Daoy (cell line): ENCODE measurements at places on chromosomes 1 and 21.

DNA sequence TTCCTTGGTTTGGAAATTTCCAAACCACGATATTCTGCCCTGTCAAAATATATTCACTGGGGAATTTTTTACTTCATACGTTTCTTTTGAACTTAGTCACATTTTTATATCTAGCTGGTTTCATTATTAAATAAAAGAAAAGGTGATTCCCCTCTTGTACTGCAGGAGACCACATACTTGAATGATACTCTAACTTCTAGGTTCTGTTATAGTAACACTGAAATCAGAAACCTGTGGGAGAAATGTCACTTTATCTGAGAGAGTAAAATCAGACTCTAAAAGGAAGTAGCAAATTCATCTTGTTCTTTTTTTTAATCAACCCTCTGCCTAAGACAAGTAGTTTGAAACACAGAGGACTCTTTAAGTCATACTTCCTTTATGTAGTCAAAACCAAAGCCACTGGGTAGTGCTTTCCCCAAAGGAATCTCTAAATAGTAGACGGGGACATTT is 34.4 kb downstream of the MRPL39 start:
- DNase-seq = peak; percentile 29

GRCh38 chr1:207309745-207310273 is 11.7 kb upstream of the CD55 start:
- DNase-seq = peak; percentile 90

DNA sequence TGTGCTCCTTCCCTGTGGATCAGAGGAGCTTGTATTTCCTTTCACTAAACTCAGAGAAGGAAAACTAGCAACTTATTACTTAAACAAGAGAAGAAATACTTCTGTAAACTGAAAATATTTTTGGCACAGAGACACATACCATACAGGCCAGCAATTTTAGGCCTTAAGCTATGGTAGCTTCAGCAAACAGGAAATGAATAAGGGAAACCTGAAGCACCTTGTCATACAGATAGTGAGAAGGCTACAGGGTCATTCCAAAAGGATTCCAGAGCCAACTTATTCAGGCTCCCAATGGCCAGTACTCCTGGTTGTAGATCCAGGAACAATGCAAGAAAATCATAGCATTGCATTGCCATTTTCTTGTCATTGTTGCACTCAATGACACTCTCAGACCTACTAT is 9.1 kb upstream of the KYAT3 start:
- DNase-seq = no peak

DNA sequence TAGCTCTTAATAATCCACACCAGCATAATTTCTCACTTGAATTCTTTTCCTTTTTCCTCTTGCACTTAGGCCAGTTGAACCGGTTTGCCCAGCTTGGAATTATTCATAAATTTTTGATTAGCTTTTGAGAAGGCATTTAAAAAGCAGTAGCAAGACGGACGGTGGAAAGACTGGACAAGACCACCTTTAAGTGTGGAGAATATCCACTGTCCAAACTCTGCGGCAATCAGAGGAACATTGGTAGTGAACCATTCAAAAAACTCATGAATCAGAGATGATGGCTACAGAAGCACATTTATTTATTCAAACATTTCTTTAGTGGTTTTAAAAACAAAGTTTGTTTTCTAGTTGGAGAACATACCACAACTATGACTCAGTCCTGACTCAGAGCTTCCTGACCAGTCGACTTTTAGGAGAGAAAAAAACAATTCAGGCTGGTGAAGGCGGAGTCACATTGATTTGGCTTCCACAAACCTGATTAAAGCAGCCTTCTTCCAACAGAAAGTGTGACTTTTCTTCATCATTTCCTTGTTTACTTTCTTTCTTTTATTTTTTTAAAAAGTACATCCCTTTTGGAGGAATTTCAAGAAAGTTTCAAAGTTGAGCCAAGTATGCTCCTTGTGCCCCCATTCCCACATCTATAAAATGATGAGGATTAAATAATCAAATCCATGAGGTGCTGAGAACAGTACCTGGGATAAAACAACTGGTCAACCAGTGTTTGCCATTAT is 128.8 kb downstream of the ADSS2 start:
- peak; percentile 91 for DNase-seq

DNA sequence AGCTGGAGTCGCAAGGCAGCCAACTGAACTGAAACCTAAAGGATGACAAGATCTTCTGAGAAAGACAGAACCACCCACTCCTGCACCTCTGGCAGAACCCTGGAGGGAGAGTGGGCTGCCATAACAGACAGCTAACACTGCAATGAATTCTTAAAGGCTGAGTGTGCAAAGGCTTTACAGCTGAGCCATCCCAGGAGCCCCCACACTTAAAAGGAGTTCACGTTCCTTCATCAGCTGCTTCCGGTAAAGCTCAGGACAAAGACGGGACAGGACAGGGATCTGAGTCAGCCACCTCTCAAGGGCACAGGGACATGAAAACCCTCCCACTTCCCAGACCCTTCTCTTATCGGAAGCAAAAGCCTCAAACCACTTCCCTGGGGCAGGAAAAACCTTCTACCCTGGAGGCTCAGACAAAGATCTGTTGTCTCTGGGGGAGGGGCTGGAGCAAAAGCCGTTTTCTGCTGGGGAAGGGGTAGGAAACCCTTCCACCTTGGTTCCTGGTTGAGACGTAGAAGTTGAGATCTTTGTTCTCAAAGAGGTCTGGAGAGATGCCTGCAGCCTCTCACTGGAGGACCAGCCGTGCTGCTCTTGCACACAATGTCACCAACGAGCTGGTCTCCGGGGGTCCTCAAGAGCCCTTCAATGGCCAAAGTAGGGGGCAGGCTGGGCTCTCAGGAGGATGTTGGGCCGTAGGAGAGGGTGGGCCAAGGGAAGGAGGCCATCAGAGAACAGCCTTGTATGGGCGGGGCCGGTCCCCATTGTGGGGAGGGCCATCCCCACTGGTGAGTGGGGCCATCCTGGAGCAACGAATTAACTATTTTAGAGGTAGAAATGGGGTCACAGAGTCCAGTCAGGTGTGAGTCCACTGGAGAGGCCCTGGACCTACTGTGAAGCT is 452.4 kb downstream of the PTPRU start:
- peak; percentile 88 for DNase-seq

DNA sequence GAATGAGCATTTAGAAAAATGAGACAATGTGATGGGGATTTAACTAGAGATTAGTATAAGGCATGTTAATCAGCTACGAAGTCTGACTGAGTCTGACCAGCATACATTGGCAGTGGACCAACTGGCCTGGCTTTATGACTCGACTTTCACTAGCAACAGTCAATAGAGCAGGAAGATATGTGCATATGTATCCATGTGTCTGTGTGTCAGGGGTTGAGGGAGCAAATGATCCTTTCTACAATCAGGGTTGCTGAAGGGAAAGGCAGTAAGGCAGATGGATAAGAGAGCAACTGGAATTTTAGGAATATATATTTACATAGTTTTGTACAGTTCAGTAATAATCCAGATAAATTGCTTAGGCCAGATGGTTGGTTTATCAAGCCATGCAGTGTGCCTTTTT is 645.6 kb downstream of the PLA2G4A start:
- DNase-seq = peak; percentile 36

GRCh38 chr1:153774780-153775457 is at the start of gene SLC27A3:
TSS of gene SLC27A3 (plus strand) at chr1:153775407. CDS start at chr1:153775498, 91 bp downstream.
- peak; percentile 66 for DNase-seq

DNA sequence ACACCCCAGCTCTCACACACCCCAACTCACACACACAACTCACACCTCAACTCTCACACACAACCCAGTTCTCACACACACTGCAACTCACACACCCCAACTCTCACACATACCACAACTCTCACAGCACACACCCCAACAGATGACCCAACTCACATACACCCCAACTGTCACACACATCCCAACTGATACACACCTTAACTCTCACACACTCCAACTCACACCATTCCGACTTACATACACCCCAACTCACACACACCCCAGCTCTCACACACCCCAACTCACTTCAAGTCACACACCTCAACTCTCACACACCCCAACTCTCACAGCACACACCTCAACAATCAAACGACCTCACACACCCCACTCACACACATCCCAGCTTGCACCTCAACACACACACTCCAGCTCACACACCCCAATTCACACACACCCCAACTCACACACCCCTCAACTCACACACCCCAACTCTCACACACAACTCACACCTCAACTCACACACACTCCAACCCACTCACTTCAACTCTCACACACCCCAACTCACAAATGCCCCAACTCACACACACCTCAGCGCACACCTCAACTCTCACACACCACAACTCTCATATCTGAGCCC is 66.3 kb downstream of the SETD4 start:
- no peak for DNase-seq

DNA sequence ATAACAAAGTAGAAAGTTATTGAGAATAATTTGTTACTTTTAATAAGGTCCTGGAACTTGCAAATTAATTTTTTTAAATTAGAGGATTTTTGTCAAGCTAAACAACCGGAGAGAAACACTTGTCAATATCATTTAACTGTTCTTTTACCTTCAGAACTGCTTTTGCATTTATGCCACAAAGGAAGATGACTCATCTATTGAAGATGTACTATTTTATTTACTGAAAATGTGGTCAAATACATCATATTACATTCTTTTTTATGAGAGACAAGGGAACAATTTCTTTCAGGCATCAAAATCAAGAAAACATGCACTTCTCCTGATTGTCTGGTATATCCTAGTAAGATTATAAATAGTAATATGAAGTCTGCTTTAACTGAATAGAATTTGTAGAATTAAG is 558.2 kb upstream of the PRMT6 start:
- no peak for DNase-seq

- DNase-seq = no peak
Measured at GRCh38 chr1:2845869-2846268, 44.4 kb upstream of the TTC34 start.

DNA sequence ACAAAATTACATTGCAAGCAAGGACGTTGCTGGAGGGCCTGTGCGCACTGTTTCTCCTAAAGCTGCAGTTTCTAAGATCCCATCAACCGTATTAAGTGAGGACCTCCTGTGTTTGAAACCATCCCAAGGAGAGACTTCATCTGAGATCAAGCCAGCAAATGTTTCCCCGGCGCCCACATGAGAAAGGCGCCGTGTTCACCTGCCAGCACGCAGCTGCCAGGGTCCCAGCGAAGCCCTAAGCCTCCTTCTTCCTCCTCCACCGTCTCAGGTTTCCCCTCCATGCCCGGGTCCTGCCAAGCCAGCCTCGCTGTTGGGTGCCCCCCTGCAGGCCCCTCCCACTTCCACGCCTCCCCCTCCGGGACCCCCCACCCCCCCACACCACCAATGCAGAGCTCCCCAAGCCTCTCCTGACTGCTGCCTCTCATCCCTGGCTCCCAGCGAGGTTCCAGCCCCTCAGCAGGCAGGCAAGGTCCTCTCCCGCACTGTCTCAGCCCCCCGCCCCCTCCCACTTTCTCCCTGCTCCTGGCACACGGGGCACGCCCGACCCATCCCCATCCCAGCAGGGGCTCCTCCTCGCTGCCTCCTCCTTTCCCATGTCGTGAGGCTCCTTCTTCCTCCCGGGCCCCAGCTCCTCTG is 8.6 kb upstream of the TFF1 start:
- no peak for DNase-seq

- no peak for DNase-seq
Measured at GRCh38 chr1:228851193-228851592, 115.9 kb downstream of the RHOU start.

GRCh38 chr1:65846866-65847265 is 54.2 kb downstream of the PDE4B start:
- DNase-seq = no peak

- no peak for DNase-seq
Measured at GRCh38 chr1:84991097-84991920, 5.6 kb downstream of the MCOLN2 start.

DNA sequence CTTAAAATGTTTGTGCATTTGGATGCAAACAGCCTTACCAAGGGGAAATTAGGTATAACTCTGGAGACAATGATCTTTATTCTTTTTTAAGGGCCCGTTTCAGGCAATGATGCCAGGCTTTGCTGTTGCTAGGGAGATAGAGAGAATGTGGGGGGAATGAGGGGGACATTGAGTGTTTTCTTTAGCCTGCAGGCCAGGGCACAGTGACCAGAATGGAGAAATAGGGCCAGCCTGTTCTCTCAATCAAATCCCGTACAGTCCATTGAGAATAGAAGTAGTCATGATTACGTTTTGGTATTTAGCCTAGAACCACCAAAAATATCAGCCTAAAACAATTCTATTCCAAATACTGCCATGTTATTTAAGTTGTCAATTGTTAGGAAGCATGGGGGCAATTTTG is 49.0 kb downstream of the RGS7 start:
- no peak for DNase-seq

DNA sequence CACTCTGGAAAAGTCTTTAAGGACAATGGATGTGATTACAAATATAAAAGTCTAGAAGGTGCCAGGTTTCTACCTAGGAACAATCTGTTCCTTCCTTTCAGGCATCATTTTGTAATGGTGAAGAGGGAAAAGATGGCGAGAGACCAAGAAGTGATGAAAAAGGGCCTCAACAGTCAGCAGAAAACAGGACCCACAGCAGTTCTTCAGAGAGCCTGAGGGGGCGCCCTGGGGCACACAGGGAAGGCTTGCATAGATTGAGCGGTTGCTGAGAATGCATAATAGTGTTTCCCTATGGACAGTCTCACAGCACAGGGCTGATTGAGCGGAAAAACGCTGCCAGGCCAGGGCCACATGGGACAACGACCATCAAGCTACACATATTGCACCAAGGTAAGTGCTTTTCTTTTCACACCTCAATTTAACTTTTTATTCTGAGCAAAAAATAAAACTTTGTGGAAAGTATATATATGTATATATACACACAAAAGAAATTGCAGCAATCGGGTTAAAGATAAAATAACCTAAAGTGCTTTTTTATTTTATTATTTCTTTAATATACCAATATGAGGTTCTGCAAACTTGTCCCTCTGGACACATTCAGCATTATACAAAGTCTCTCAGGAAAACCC is 3.1 kb upstream of the YRDC start:
- DNase-seq = peak; percentile 82

- DNase-seq = no peak
Measured at GRCh38 chr1:67130673-67131072, 4.1 kb downstream of the C1orf141 start.

DNA sequence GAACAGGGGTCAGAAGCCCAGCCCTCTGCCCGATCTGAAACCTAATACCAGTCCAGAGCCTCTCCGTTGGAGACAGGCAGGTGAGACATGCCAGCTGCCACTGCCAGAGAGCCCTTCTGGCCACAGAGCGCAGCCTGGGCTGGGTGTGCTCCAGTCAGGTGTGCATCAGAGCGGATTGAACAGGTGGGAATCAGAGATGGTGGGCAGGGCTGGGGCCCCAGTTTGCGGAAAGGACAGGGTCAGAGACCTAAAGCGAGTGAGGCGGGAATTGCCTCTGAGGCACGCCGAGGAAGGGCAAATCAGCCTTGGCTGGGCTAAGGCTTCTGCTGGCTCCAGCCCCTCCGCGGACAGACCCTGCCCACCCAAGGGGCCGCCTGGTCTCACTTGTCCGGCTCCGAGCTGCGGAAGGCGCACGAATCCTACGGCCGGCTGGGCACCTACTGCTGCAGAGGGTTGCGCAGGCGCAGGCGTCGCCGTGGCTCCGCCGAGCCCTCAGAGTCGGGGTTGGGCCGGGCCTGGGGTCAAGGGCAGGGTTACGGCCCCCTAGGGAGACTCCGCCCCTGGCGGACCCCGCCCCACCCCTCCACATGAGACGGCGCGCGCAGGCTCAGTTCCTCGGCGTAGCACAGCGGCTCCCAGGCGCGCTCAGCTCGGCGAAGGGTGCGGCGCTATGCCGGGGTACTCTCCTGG is 10.3 kb downstream of the CPLANE2 start:
- DNase-seq = no peak

- DNase-seq = peak; percentile 91
Measured at GRCh38 chr1:175514387-175514953, 228.9 kb downstream of the TNR start.
